Activated T-helper 17 cell treated with anti-CD3 and anti-CD28 coated beads, Interleukin-2, amount 50 U/mL, for 72 hours (primary cell): ENCODE measurements at places on chromosomes 5 and 9.
A peak's percentile ranks its signal among the peaks of the same experiment; 100 is the strongest.

DNA sequence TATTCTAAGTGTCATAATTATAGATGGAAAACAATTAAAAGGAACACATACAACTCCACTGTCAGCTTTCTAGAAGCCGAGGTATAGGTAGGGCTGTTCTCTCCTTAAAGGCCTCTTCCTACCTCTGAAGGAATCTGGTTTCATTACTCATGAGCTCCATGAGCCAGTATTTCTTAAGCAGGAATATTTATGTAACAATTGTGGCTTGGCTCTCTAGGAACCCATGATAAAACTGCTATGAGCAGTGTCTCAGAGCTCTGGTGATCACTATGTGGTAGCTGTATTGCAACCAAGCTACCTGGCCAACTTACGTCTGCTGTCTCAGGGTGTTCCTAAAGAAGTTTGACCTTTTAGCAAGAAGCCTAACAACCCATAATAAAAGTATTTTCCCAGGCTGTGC is 157.7 kb downstream of the CEP120 start:
- no peak for ATAC-seq

DNA sequence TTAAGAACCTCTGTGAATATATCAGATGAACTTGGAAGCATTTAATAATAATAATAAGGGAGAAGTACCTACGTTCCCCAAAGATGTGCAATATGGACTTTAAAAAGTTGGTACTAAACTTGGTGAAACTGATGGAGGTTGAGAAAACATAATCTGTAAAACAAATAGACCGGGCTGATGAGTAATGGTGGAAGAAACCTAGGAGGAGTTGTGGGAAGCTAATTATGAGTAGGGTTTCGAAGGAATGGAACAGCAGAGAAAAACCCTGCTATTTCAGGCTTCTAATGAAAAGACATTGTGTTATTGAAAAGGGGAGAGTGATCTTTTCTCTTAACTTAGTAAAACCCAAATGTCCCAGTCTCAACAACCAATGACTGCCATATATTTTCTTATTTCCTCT is 229.3 kb downstream of the PCSK1 start:
- ATAC-seq = peak; percentile 40

DNA sequence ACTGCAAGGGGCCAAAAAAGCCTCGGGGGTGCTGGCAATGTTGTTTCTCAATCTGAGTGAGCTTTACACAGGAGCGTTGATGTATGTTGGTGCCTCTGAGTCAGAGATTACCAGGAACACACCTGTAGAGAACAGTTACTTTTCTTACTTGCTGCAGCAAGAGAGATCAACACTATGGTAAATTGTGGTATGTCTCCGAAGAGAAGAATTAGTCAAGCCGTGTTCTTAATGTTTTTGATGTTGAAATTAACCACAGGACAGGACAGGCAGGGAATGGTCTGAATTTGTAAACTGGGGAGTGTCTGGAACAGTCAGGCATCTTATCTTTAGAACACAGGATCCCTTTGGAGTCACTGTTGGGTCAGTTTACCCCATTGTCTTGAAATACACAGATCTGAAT is 285.7 kb downstream of the DNAH5 start:
- no peak for ATAC-seq

DNA sequence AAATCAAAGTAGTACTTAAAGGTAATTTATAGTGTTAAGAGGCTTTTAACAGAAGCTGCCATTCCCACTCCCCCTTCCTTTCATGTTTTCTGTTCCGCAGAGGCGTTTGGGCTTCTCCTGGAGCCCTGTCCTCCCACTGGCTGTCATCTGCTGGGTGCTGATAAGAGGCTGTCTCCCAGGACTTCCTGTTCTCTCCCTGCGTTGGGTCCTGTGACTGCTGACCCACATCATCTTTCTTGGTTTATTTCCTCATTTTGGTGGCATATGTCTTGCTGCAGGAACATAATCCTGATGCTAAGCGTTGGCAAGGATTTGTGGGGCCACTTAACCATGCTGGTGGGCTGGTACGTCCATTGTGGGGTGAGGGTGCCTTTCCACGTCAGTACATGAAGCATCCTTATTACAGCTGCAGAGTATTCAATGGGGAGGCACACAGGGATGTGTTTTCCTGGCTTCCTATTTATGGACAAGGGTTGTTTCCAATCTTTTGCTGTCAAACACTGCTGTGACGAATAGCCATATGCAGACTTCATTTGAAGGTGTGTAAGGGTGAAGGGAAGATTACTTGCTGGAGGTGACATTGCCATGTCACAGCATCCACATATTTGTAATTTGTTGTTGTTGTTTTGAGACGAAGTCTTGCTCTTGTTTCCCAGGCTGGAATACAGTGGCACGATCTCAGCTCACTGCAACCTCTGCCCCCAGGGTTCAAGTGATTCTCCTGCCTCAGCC is 22.3 kb upstream of the RNF130 start:
- no peak for ATAC-seq

DNA sequence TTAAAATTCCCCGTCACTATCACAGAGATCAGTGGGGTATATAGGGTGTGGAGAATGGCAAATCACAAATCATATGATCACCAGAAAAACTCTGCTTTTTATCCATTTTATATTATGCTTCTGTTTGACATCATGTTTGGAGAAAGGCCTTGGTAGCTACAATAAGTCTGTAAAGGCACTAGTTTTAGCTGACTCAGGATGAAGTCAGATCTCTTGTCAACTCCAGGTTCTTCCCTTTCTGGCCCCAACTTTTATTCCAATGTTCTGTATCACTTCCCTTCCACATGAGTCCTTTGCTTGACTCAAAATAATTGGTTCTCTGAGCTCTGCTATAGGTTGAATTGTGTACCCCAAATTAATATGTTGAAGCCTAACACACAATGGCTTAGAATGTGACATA is 484.9 kb downstream of the PTPRD start:
- no peak for ATAC-seq

DNA sequence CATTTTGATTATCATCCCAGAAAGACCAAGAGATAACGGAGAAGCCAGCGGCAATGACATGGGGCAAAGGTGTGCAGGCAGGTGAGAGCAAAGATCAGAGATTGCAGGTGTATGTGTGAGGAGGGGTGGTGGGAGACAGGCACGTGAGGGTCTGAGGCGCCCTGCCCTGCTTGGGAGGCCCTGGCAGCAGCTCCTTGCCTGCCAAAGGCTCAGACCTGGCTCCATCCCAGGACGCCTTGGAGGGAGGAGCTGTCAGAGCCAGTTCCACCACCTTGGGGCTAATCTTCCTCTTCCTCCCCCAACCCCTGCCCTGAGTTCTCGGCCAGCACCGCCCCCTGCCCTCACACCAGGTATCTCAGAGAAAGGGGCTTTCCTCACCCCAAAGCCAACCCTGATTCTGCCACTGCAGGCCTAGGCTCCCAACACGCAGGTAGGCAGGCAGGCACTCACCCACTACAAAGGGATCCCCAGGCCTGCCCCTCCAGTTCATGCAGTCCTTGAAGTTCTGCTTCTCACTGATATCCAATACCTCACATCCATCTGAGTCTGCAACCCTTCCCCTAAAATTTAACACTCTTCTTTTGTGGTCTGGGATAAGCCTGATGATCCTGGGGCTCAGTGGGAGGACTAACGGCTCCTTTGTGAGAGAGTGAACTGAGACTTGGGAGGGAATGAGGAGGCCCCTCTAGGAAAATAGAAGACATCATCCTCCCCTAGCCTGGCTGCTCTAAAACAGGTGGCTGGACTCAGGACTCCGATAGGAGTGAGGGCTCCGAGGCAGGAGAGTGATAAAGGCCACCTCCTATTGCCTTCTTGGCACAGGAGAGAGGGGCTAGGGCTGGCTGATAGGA is 1.8 kb downstream of the AQP3 start:
- ATAC-seq = no peak

GRCh38 chr9:127963359-127964064 is 17.3 kb downstream of the EEIG1 start:
- no peak for ATAC-seq

DNA sequence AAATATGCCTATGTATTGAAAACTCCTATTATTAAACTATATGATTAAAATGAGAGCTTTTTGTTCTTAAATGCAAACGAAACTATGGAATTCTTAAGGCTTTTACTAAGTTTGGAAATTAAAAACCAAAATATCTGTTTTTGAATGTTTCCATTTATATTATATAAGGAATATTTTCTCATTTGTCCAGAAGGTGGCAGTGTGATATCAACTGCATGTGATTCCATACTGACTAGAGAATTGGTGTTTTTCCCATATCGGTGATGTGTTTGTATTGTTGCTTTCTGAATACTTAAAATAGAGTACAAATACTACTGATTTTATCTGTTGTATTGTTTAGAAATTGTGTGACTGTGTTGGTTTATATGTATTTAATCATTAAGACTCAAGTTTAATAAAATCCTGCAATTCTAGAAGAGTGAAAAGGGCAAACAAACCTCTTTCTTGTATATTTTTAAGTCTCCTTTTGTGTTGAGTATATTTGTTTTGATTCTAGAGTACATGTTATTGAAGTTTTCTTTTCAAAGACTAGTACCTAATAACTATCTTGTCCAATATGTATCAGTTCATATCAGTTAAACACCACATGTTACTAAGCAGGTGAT is 320.8 kb downstream of the CCDC171 start:
- no peak for ATAC-seq

GRCh38 chr5:36058776-36059175 is 7.9 kb downstream of the UGT3A2 start:
- no peak for ATAC-seq

- ATAC-seq = no peak
Observed at GRCh38 chr5:136027311-136027710, 1.5 kb upstream of the TGFBI start.

GRCh38 chr5:80149161-80149609 is 106.7 kb downstream of the SERINC5 start:
- no peak for ATAC-seq

DNA sequence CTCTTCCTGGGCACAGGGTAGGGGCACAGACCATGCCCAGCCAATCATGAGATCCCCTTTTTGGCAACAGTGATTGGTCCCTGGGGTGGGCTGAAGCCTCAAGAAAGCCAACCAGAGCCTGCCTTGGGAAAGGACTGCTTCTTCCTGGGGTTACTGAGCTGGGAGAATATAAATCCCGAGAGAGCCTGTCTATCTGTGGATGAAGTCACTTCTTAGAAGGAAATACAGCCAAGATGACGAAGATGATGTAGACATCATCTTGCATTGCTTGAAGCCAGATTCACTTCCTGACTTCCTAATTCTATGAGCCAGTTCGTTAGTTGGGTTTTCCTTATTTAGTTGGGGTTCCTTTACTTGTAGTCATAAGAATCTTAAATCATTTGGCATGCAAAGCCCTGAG is 50.1 kb upstream of the PWWP2A start:
- ATAC-seq = no peak

DNA sequence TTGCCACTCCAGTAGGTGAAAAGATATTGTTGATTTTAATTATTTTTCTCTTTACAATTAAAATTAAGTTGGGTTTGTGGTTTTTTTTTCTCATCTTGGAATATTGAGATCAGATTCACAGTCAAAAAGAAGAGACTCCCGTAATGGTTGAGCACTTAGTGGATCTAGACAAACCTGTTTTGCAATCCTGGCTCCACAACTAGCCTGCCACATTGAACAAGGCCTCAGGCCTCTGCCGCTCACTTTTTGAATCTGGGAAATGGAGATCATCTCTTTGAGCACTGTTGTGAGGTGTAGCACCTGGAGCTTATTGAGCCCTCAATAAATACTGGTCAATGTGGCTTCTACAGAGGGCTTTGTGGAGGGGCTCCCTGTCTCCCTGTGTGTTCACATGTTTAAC is 37.1 kb upstream of the RARS1 start:
- no peak for ATAC-seq

DNA sequence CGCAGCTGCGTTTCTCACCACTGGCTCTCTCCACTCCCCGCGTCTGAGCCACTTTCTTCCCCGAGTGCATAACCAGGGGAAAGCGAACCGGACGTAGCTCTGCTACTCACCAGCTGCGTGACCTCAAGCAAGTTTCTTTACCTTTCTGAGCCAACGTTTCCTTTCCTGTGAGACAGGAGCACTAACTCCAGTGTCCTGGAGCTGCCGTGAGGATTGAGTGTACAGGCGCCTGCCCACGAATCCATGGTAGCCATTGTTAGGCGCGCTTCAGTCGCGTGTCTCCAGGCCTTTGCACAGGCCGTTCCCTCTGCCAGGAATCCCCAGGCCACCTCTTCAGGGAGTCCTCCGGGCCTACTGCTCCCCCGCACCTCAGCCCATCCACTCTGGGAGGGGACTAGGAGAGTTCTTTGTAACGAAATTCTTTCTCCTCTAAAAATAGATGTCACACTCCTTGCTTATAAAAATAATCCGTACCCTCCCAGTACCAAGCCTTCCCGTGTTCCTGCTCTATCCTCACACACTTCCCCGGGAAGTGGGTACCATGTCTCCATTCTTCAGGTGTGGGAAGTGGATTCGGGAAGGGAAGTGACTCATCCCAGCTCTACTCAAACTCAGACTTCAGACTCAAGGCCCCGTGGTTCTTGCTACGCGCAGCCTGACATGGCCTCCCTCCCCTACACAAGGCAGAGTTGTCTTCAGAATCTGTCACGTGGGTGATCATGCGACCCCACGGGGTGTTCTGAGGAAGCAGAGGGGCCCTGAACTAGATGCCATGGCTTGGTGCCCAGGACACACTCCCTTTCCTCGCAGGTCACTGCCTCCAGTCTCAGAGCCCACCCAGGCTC is 16.1 kb upstream of the CRB2 start:
- ATAC-seq = peak; percentile 74

DNA sequence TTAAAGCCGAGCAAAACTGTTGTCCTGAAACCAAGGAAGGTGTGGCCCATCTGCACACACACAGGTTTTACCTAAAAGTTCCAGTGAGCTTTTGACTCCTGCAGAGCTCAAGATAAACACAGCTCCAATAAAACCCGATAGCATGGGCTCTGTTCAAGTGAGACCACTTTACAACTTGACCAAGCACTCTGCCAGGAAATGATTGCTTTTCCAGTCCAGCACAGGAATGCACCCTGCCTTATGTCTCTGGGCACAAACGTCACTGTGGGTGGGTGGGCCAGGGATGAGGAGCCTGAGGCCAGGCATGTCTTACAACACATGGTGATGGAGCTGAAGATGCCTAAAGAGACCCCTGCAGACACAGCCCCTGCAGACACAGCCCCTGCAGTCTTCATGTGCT is 115.3 kb downstream of the ROR2 start:
- no peak for ATAC-seq
